ENCODE measurements at places on chromosomes 7 and 10. TPM values are rescaled to one million over a fixed set of nuclear protein-coding genes. Genes with fewer than 3 reads are reported as not detected.

Gene CDHR3
- total RNA-seq, result 0.56 TPM

Gene RBM17
- total RNA-seq, result 231 TPM

Gene GRID1
- not detected for total RNA-seq

Gene PARD3
- total RNA-seq, result 0.37 TPM

Gene NUTM2A
- total RNA-seq, result 0.47 TPM

Gene KNDC1
- total RNA-seq, result not detected

DNA sequence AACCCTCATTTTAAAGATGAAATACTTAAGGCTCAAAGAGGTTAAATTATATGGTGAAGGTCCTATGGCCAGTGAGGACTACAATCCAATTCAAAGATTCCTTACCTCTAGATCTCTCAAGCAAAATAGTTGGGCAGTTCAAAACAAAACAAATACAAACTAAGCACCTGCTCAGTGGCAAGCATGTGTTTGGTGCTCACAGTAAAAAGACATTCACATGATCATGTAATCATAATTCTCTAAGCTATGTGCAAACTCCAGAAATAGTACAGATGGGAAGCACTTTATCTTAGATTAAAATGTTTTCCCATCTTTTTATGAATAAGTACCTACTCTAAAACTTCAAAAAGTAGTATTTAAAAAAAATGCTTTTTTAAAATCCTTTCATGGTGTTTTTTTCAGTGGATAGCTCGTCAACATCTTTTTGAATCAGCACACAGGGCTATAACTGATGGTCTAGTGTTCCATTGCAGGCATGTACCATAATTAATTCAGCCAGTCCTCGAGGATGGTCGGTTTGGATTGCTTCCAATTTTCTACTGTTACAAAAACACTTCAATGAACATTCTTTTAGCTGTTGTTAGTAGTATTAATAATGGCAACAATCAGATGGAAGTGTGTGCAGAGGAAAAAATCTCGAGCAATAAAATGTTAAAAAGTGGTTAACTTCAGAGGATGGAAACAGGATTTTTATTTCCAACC, 58.4 kb downstream of the CHCHD3 start:
- no peak for DNase-seq

DNA sequence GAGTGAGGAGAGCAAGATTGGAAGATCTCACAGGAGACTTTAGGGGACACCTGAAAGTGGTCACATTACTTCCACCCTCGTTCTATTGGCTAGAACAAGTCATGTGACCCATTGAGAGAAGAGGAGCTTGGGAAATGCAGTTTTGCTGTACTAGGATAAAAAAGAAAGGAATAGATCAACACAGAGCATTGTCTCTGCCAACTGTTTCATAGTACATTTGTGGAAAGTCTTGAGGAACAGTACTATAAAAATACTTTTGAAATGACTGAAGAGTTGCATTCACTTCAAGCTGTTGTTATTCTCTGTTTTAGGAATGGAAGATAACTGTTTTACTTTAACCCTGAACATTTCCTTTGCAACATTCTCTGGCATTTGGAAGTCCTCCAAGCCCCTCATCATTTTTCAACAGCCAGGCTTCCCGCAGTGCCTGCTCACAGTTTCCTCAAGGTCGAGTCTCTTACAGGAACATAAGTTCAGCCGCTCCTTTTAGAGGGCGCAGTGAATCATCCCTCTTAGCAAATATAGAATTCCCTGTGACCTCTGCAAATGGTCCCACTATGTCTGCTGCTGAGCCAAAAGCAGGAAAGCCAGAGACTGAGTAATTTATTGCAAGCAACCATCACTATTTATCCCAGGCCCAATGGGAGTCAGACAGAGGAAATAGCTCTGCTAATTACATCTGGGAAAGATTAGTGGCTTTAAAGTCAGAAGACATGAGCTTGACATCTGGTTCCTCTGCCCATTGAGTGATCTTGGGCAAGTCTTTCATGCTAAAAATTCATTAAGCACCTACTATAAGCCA, 40.7 kb downstream of the MRPL32 start:
- DNase-seq, result no peak

DNA sequence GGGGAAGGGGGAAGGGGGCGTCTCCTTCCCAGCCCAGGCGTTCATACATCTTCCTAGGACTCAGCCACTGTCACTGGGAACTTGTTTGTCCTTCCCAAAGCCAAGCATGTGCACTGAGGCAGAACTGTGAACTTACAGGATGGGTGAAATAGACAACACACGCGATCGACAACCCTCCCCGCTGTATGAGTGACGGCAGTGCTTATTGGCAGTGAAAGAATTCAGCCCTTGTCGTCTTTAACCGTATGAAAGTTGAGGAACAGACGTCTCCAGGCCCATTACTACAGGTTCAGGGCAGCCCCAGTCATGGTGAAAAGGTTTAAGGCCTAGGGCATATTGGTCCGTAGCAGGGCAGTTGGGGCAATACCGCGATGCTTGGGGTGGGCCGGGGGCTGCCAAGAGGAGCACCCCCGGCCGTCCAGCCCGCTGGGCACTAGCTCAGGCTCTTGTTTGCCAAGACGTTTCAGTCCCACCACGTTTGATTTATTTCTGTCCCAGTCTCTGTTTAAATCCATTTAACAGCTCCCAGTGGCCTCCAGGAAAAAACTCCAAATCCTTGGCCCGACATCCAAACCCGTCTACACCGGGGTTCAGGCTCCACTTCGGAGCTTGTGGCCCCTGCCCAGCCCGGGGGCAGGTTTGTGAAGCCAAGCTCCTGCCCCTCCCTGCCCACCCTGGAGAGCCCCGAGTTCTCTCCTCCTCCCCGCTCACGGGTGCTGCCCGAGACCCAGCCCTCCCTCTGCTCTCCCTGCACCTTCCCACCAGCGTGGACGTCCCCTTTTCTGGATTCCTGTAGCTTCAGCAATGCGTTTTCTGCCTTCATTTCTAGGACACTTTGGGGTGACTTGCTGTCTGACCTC, 159.8 kb downstream of the DNAJB6 start:
- no peak for DNase-seq

DNA sequence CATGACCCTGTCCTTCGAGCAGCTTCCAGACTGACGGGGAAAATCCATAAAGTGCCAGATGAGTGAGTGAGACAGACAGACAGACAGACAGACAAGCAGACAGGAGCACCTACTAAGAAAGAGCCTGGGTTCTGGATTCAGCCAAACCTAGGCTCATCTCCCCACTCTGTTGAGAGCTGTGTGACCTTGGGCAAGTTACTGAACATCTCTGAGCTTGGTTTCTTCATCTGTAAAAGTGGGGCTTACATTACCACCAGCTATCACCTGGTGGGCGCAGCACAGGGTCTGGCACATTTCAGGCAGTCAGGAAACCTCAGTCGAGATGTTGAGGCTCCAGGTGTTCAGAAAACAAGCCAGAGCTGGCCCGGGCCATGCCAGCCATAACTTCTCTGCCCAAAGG, 37.6 kb downstream of the C10orf105 start:
- DNase-seq, result no peak

GRCh38 chr7:15327001-15327400, 234.8 kb downstream of the AGMO start:
- no peak for DNase-seq
